ENCODE measurements at places on chromosomes 2 and 18. TPM values are rescaled to one million over a fixed set of nuclear protein-coding genes. Genes with fewer than 3 reads are reported as not detected.

Gene ITPRIPL1
- total RNA-seq = 4.2 TPM

DNA sequence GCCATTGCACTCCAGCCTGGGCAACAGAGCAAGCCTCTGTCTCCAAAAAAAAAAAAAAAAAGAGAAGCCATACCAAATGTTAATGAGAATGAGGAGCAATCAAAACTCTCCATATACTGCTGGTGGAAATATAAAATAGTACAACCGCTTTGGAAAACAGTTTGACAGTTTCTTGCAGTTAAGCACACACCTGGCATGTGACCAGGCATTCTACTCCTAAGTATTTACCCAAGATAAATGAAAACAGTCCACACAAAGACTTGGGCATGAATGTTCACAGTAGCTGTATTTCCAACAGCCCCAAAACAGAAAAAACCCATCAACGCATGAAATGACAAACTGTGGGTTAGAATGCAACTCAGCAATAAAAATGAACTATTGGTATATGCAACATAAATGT lies 76.0 kb upstream of the ST8SIA5 start:
- DNase-seq = no peak

DNA sequence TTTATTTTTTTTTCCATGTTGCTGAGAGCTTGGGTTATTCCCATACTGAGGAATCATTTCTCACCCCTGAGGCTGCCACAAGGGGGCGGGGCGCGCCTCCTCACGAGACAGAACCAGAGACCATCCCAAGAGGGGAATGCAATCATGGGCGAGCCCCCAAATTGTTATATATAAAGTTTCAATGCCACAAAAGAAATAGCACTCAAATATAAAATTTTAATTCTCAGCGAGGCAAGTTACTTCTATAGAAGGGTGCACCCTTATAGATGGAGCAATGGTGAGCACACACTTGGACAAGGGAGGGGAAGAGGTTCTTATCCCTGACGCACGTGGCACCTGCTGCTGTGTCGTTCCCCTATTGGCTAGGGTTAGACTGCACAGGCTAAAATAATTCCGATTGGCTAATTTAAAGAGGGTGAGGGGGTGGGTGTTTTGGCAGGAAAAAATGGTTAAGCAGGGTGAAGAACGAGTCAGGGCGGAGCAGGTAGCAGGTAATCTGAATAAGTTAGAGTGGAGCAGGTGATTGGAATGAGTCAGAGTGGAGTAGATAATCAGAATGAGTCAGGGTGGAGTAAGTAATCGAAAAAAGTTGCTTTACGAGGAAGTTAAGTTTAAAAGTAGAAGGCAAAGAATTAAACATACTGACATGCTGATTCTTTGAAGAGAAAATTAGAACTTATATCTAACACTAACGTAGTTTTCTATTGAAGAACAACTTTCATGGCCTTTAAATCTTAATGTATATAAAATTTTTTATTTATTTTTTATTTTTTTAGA lies 177.5 kb downstream of the MTCL1 start:
- DNase-seq = no peak

Gene CWC22
- 25.9 TPM for total RNA-seq

DNA sequence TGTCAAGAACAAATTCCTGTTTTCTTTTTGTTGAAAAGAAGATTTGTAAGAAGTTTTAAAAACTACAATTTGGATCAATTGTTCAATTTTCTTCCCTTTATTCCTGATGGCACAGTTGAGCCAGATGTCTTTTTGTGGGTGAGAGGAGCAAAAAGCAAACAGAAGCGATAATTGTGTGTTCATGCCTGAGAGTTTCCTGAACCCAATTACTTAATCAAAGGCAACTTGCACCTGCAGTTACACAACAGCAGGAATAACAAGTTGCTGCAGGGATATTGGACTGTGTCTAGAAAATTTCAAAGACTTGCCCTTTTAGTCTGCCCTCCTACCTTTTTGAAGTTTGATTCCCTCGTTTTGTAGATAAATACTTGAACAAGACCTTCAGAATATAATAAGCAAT lies 383.6 kb downstream of the DSEL start:
- no peak for DNase-seq

- peak; percentile 54 for DNase-seq
Observed at GRCh38 chr18:74745633-74746403, 148.1 kb downstream of the ZNF407 start.

DNA sequence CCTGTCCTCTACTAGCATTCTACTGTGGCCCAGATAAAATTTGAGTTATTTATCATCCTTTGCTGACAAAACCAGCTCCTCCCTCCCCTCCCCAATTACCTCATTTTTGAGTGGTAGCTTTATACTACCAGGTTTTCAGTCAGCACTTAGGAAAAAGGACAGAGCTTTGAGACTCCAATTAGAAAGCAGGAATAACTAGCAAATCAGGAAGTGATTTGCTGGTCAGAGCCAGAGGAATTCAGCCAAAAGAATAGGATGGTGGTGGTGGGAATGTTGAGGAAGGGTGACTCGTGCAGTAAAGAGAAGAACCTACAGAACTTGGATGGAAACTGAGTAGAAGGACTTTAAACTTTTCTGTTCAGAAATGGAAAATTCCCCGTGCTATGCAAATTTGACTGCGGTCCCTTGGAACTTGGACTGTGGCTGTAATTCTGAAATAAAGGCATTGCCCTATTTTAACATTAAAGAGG lies 3.7 kb downstream of the MYL12B start:
- peak; percentile 57 for DNase-seq

Gene HOXD13
- total RNA-seq = not detected
